ENCODE measurements at places on chromosomes 1 and 21. TPM values are rescaled to one million over a fixed set of nuclear protein-coding genes. Genes with fewer than 3 reads are reported as not detected.

Gene LYPLA2
- total RNA-seq, result 27.5 TPM

Gene MFAP2
- 16.2 TPM for total RNA-seq

GRCh38 chr1:66778266-66778665 lies 22.8 kb downstream of the INSL5 start:
- no peak for DNase-seq

- no peak for DNase-seq
Observed at GRCh38 chr1:11314959-11315358, 42.0 kb downstream of the UBIAD1 start.

- DNase-seq, result peak; percentile 78
Observed at GRCh38 chr1:231951374-231951773, 324.8 kb downstream of the DISC1 start.

DNA sequence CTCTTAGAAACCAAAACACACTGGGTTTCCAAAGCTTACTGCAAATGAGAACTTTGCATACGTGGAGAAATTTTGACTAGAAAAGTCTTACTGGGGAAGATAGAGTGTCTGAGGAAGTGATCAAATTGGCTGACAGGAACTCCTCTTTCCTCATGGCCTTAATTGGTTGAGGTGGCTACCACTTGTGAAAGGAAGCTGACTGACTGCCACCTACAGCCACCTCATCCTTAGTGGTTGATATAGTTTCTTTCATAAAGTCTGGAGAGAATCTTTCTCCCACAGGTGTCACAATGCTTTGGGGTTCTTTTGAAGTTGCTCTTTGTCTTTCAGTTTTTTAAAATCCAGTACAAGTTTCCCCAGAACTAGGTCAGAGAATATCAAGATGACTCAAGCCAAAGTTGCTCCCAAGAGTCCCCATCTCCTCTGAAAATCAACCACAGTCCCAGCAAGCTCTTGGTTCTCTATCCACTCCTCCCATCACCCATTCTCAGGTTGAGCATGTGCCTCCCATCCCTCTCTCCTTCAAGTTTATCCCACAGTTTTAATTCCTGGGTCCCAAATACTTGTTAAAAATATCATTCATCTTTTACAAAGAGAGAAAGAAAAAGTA lies 43.3 kb downstream of the GPR88 start:
- DNase-seq, result no peak

Measured in fibroblast of lung (primary cell).